ENCODE measurements at places on chromosomes 6 and 20.

- no peak for DNase-seq
Observed at GRCh38 chr20:1900321-1900801, 5.2 kb downstream of the SIRPA start.

- no peak for DNase-seq
Observed at GRCh38 chr6:35164277-35164676, 23.1 kb upstream of the TCP11 start.

- DNase-seq, result no peak
Observed at GRCh38 chr6:44446626-44447300, 59.3 kb downstream of the CDC5L start.

DNA sequence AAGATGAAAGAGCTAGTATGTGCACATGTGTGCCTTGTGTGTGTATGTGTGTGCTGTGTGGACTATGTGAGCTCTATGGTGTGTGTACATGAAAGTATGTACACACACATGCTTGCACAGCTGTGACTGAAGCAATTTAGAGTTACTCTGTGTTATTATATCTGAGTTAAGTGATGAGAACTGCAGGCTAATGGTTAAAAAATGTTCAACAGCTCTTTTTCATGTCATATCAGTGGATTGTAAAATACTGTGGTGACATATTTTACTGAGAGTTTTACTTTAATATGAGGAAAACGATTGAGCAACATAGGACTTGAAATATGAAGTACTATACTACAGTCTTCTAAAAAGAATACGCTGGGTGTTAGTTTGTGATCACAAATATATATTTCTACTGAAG lies 195.7 kb upstream of the KCNK16 start:
- DNase-seq, result no peak

- DNase-seq, result no peak
Observed at GRCh38 chr20:37406010-37406998, 60.4 kb downstream of the SRC start.

- DNase-seq, result no peak
Observed at GRCh38 chr20:36094497-36094896, 60.0 kb upstream of the EPB41L1 start.

All from NCI-H2081 treated with DMSO at 0.1 percent for 48 hours (cell line).